ENCODE measurements at places on chromosomes 2 and 18.

DNA sequence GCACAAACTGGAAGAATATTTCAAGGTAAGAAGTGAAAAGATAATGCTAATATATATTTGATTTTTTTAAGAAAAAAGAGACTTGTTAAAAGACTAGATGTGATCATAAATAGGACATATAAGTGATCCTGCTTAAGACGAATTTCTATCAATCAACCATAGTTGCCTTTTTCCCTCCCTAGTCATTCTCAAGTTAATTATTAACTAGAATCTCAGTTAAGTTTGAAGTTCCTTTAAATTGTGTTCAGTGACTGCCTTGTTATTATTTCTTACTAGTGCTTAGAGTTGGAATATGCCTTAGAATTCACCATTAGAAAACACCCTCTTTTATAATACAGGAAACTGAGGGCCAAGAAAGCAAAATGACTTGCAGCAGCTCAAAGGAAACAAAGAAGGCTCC lies 141.5 kb upstream of the SP5 start:
- no peak for DNase-seq

DNA sequence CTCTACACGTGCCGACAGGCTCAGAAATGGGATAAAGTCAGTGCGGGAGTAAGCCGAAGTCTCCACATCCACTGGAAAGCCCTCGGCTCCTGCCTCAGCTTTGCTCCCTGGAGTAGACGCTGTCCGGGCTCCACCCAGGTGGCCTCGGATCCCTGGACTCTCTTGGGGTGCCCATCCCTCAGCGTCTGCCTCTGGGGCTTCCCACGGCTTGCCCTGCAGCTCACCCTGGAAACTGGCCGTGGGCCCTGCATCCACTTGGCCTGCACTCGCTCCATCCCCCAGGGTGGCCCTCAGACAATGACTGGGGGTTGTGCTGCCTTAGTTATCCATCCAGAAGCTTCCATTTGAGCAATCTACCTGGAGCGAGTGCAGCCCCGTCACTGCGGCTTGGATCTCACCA lies 36.2 kb upstream of the TAF1B start:
- DNase-seq = no peak

- no peak for DNase-seq
These were observed 666 bp upstream of the STAT1 start for GRCh38 chr2:191014653-191015020.

- DNase-seq = no peak
These were observed 246.4 kb downstream of the ALPK2 start for GRCh38 chr18:58382446-58382845.

DNA sequence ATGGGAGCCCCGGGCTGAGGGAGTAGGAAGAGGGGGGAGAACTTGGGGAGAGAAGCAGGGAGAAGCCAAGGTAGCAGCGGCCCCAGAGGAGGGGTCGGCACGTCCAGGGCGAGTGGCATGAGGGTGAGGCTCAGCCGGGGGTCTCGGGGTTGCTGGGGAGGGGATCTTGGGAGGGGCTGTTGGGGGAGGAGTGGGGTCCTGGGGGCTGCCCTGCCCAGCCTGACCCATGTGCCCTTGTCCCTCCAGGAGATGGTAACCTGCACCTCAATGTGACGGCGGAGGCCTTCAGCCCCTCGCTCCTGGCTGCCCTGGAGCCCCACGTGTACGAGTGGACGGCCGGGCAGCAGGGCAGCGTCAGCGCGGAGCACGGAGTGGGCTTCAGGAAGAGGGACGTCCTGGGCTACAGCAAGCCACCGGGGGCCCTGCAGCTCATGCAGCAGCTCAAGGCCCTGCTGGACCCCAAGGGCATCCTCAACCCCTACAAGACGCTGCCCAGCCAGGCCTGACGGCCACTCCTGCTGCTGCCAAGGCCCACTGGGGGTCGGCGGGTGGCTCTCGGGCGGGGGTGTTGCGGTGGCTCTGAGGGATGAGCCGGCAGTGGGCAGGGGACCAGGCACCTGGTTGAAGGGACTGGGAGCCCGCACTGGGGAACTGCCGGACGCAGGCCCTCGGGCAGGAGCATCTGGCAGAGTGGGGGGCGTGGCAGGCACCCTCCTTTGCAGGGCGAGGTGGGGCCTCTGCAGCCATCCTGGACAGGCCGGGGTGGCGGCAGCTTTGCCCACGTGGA lies 9.0 kb upstream of the GAL3ST2 start:
- no peak for DNase-seq

DNA sequence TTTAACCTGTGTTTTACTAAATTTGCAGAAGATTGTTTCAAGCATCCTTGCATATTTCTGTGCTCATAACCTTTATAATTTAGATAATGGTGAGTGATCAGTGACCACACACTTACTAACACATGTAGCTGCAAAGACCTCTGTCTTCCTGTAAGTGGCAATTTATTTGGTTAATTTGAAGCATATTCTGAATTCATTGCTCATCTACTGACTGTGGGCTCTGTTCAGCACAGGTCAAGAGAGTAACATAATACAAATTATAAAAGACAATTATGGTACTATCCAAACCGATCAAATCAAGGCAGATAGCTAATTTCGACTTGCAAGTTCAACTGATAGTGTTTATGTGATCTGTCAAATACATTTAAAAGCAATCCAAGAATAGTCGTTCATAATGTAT lies 223.9 kb upstream of the FAM98A start:
- DNase-seq = no peak

- no peak for DNase-seq
These were observed 141.7 kb downstream of the ARL4C start for GRCh38 chr2:234355021-234355720.

- DNase-seq = peak; percentile 23
These were observed 36.0 kb downstream of the MRPL33 start for GRCh38 chr2:27807476-27807875.

DNA sequence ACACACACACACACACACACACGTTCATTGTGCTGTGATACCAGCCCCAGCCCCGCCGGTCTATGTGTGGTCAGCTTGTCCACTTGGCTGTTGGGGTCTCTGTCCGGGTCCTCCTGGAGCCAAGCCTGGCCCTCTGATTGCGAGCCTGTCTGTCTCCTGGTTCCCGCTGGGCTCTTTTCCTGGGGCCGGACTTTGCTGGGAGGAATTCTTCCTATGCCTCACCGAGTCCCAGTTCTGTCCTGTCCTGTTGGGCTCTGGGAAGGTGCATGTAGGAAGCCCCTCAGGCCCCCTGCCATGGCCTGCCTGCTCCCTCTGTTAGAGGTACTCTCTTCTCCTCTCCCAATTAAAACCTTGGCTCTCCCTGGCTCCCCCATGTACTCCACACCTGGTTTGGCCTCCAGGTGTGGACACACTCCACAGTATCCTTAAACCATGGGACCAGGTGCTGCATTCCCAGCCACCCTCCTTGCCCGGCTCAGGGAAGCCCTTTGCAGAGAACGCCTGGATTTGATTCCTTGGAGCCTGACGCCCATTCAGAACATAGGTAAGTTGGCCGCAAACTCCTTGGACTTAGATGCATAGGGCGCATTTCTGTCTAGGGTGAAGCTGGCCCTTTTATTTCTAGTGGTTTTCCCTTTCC lies 42.3 kb downstream of the CABLES1 start:
- DNase-seq = no peak

DNA sequence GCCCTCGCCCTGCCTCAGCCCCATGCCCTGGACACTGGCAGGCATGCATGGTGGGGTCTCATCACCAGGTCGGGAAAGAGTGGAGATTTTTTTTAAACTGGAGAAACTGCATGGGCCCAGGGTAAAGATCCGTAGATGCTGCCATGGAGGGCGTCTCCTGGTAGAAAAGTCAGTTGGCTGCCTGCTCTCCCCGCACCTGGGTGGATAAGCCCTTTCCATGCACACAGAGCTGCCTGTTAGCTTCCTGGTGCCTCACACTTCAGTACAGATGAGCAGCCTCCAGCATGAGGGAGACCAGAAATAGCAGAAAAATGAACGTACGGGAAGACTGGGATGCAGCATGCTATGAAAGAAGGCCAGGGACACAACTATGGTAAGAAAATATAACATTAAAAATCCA lies 92.0 kb downstream of the ASAP2 start:
- no peak for DNase-seq

DNA sequence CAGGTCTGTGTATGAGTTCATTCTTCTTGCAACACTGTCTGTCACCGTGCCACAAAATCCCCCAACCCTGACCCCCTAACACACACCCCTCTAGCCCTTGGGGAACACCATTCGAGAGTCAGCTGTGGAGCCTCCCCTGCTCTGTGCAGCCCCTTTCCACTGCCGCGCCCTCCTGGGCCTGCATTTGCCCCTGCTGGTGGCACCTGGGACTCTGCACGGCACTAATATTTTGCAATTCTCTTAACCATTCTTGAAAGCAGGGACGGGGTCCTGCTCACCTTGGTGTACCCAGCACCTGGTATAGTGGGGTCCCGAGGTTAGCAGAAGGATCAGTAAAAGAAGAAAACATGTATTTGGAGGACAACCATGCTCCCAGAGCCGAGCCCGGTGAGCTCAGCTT lies 124.0 kb downstream of the HDAC4 start:
- no peak for DNase-seq

DNA sequence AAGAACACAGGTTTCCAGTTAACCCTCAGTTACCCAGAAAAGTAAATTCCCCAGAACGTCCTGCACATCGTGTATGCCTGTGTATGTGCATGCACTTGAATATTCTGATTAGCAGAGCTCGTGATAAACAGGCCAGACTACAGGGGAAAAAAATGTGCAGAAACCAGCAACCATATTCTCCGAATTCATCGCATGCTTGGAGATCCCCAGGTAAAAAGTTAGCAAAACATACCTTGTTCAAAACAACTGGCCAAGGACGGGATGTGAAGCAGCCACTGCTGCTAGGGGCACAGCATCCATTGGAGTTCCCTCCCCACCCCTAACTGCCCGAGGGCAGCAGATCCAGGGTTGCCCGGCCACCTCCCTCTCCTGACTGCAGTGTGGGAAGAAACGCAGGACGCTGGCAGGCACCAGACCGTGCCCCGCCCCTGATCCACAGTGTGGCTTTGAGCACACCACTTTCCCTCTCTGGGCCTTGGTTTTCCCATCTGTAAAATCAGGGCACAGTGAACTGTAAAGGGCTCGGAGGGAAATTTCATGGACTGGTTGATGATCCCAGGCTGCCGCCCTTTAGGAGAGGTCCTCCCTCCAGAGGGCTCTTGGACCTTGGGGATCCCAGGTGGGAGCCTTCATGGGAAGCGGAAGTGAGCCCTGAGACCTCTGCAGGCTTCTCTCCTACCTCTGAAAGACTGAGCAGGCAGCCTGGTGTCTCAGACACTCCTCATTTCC lies 11.9 kb upstream of the ARID5A start:
- DNase-seq = no peak

- no peak for DNase-seq
These were observed 299.2 kb upstream of the RBMS1 start for GRCh38 chr2:160792837-160793236.

GRCh38 chr2:46580416-46580815 lies 101.1 kb downstream of the TMEM247 start:
- no peak for DNase-seq

DNA sequence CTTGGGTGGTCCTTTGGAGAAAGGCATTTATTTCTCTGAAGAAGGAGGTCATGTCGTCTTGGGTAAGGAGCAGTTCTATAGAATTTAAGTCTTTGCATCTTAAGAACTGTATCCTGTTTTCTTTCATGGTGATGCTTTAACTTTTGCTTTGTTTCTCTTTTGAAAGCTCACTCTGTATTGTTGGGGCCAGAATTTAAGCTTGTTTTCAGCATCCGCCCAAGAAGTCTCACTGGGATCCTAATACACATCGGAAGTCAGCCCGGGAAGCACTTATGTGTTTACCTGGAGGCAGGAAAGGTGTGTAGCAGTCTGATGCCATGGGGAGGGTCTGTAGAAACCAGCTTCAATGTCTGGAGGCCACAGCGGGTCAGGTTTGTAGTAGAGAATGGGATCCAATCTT lies 64.7 kb upstream of the TTC39C start:
- DNase-seq = no peak

DNA sequence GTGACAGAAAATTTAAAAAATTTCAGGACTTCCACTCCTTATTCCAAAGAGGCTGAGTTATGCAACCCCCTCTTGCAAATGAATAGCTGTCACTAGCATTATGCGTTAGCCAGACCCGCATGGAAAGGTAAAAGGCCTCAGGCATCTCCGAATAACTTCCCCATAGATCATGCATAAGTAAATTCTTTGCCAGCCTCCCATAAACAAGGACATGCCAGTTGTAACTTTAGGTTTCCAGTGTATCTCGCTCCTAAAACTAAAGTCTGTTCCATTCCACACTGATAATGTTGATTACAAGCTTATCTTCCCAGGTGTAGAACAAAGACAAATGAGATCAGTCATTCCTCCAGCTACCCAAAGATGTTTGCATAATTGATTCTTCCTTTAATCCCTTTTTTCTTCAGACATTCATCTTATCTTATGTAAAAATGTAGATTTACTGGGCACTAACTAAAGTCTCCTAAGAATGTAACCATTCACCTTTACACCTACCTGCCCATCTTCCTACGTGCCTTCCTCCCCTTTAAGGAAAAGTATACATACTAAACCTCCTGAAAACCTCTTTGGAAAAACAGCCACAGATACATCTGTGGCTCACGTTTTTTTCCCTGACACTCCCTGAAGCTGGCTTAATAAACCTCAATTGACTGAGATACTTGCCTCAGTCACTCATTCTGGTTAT lies 13.6 kb upstream of the NFU1 start:
- DNase-seq = no peak

DNA sequence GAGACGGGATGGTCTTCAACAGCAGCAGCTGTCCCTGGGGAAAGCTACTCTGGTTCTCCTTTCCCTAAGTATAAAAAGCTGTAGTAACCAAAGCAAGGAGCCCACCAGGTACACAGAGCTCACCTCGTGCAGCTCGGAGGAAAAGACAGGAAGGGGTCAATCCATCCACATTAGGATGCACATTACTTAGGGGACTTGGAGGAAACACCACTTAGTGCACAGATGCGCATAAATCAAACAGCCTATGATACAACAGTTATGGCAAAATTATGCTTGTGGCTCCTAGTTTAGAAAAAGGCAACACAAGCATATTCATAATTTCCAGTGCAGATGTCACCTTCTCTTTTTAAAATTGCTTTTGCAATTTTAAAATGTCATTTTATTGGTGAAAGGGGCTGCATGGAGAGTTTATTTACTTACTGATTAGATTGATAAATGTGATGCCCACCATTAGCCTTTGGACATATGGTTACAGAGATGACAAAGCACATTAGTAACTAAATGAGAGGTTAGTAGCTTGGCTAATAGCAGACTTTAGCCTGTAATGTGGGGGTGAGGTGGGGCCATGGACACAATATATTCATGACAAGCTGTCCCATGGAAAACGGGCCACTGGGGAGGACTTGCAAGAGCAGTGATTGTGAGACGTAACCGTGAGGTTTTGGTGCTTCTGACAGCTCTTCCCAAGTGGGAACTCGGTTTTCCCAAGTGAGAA lies 199.8 kb downstream of the MYT1L start:
- no peak for DNase-seq

GRCh38 chr2:160652236-160652635 lies 158.6 kb upstream of the RBMS1 start:
- DNase-seq = peak; percentile 81
